ENCODE measurements at places on chromosomes 2 and 18. TPM values are rescaled to one million over a fixed set of nuclear protein-coding genes. Genes with fewer than 3 reads are reported as not detected.
A peak's percentile ranks its signal among the peaks of the same experiment; 100 is the strongest.

DNA sequence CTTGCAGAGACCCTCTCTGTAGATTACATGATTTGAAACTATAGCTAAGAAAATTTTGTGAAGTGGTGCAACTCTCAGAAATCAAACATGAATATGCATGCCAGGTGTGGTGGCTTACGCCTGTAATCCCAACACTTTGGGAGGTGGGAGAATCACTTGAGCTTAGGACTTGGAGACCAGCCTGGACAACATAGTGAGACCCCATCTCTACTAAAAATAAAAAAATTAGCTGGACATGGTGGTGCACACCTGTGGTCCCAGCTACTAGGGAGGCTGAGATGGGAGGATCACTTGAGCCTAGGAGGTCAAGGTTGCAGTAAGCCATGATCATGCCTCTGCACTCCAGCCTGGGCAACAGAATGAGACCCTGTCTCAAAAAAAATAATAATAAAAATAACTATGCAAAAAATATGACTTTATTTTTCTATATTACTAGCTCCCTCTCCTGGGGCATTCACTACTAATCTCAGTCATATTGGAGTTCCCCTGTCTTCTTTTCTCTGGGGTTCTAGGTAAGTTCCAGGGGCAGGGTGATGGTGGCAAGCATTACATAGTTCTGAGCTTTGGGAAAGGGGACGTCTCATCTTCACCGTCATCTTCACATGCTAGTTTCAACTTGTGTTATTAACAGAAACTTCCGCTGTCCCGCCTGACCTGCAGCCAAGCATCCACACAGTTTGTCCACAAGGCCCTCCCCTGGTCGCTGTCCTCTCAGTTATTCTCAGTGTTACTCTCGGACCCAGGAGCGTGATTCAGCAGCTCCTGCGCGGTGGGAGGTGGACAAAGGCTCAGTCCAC is 96.8 kb upstream of the MBOAT2 start:
- H3K27ac ChIP-seq = no peak overlapping the region
- H3K36me3 ChIP-seq = no peaks in the 10 kb centered on the region
- H3K4me1 ChIP-seq = no peaks in the 10 kb centered on the region
- DNase-seq = no peak

DNA sequence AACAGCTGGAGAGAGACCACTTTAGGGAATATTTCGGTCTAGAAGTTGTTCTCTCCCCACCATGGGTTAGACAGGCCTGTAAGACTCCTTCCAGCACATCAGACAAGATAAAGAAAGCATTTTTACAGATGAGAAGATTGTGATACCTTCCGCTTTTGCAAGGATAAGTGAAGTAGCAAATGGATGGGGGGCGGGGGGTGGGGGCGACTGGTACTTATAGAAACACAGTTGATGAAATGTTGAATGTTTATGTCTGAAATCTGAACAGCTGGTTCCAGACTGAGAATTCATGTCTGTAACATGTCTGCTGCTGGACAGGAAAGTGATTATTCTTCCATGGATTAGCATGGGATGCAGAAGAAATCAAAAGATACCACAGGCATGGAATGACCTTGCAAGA is 90.5 kb upstream of the FN1 start:
- H3K4me1 ChIP-seq = no peaks in the 10 kb centered on the region
- H3K27me3 ChIP-seq = peaks cover 4% of the 10 kb centered on the region
- no peak for DNase-seq
- H3K27ac ChIP-seq = no peak overlapping the region
- no peaks in the 10 kb centered on the region for H3K36me3 ChIP-seq

DNA sequence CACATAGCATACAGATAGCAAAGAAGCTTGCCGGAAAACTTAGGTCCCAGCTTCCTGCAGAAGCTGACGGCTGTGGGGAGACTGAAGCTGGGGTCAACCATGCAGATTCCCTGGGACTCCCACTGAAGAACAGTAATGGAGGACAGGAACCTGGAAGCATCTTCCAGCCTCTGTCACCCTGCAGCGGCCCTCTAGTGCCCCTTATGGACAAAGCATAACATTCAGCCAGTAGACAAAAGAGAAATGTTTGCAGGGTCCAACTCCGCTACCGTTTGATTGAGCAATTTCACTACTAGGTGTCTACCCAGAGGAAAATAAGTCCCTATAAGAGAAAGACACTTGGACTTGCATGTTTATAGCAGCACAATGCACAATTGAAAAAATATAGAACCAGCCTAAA is 460.6 kb downstream of the CNTNAP5 start:
- no peaks in the 10 kb centered on the region for H3K4me1 ChIP-seq
- no peaks in the 10 kb centered on the region for H3K36me3 ChIP-seq
- H3K27me3 ChIP-seq = no peaks in the 10 kb centered on the region
- H3K27ac ChIP-seq = no peak overlapping the region

DNA sequence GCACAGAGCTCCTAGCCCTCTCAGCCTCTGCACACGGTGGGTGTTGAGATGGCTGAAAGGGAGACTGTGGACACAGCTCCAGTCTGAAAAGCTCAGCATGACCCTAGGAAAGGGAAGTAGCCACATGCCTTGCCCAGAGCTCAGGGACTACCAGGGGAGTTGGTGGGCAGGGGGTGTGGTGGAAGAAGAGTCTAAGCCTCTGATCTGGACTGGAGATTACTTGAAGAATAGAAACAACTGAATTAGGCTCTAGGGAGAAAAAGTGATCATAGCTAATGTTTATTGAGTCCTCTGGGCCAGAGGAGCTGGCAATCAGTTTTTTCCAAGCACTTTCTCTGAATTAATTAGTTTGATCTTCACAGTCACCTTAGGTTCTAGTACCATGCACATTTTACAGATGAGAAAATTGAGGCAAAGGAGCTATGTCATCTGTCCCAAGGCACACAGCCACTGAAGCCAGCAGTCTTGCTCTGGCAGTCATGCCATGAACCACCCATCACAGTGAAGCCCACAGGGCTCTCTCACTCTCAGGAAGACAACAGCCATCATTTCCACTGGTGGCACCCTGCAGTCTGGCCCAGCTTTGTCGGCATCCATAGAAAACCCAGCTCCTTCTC is 10.3 kb downstream of the SDC1 start:
- no peak for DNase-seq
- no peaks in the 10 kb centered on the region for H3K36me3 ChIP-seq
- no peak overlapping the region for H3K4me3 ChIP-seq

DNA sequence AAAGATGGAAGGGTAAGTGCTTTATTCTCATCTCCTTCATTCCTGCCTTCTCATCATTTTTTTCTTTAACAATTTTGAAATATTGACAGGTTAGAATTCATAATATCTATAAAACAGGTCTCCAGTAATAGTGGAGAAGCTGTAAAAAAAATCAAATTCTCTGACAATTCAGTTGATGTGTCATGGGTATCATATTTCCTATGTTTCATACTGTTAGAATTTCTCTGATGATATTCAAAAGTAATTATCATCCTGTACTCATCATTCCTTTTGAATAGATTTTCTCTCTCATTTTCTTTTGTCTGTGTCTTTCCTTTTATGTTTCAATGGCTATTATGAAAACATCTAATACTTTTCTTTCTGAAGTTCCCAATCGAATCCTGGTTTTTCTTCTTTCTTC is 97.7 kb downstream of the CPS1 start:
- DNase-seq = no peak
- no peaks in the 10 kb centered on the region for H3K36me3 ChIP-seq
- H3K27me3 ChIP-seq = no peaks in the 10 kb centered on the region
- H3K27ac ChIP-seq = no peak overlapping the region

DNA sequence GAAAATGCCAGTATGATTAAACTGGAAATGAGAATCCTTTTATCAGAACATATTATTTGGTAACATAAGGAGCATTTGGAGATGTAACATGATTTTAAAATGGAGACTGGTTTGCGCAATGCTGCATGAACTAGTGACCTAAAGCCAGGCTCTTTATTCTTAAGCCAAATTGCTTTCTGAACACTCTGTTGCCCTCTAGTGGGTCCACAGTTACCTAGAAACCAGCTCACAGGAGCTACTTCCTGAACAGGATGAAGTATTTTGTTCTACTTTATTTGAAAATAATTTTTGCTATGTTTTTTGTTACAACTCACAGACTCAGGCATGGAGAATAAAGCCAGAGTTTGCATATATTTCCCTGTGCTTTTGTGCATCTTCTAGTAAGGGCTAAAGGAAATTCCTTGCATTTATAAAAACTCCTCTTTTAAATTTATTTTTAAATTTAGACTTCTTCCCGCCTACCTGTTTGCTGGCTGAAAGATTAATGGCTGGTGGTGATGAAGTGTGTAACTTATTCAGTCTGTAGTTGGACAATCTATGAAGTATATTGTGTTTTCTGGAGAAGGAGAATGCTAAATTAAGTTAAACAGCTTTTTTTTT is 146.7 kb downstream of the PARD3B start:
- H3K4me3 ChIP-seq = no peak overlapping the region
- no peaks in the 10 kb centered on the region for H3K36me3 ChIP-seq
- no peak overlapping the region for H3K27ac ChIP-seq
- H3K27me3 ChIP-seq = peaks cover 2% of the 10 kb centered on the region
- DNase-seq = peak; percentile 52

- H3K4me3 ChIP-seq = no peak overlapping the region
- no peaks in the 10 kb centered on the region for H3K27me3 ChIP-seq
- no peaks in the 10 kb centered on the region for H3K36me3 ChIP-seq
- H3K27ac ChIP-seq = no peak overlapping the region
- no peak for DNase-seq
- H3K4me1 ChIP-seq = no peaks in the 10 kb centered on the region
These were observed 182.7 kb downstream of the MC4R start for GRCh38 chr18:60189856-60190255.

DNA sequence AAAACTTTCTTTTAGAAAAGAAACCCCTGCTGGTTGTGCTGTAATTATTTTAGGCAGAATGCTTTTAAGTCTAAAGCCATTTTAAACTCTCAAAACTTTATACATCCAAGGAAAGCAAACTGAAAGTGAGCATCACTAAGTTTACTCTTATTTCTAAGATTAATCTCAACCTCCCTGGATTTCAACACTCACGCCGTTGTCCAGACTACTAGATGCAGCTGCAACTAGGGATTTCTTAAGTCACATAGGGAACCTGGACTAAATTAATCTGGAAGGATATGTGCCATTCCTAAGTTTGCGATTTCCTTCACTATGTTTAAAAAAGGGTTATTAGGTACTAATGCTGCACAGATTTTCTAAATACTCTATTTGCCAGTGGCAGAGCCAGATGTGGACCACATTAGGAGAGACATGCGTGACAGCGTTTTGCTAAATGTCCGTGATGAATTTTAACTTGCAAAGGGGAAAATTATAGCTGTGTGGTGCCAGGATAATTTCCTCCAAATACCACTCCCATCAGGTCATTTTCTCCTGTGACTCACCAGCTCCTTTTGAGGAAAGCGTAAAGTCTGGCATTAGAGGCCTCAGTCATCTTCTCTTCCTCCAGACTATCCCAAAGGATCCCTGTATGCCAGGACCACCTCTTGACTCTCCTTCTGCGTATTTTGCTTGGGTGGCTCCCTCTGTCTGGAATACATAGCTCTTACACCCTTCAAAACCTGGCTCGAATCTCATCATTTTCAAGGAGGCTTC is 143.7 kb downstream of the ATL2 start:
- H3K4me3 ChIP-seq = no peak overlapping the region
- DNase-seq = no peak
- H3K4me1 ChIP-seq = no peaks in the 10 kb centered on the region

DNA sequence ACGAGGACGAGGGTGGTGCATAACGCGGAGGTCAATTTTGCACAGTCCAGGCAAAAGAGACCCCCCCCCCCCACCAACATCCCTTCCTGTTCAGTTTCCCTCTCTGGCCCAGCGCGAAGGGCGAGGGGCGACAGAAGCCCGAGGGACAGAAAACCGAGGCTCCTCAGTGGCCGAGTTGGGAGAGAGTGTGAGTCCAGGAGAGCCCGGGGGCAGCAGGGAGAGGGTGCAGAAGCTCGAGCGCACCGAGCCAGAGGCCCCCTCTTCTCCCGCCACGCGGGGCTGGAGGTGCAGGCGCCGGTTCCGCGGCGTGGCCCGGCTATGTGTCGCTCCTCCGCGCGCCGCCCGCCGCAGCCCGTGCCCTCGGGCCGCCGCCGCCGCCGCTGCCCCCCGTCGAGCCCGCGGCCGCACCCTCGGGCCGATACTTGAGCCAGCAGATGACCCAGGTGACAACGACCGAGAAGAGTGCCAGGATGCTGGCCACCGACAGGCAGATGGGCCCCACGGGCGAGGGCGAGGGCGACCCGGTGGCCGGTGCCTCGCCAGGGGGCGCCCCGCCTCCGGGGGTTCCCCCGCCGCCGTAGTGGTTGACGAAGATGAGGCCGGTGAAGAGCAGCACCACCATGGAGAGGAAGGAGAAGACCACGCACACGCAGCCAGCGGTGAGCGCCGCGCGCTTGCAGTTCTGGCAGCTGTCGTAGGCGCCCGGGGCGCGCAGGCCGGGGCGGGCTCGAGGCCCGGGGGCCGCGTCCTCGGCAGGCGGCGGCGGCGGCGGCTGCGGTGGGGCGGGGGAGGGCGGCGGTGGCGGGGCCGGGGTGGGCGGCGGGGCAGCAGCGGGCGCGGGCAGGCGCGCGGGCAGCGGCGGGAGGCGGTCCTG is 20.2 kb upstream of the PAX3 start:
- DNase-seq = no peak
- peaks cover 9% of the 10 kb centered on the region for H3K4me1 ChIP-seq
- peak overlapping the region; percentile 69 for H3K4me3 ChIP-seq
- H3K36me3 ChIP-seq = no peaks in the 10 kb centered on the region
- no peak overlapping the region for H3K27ac ChIP-seq

DNA sequence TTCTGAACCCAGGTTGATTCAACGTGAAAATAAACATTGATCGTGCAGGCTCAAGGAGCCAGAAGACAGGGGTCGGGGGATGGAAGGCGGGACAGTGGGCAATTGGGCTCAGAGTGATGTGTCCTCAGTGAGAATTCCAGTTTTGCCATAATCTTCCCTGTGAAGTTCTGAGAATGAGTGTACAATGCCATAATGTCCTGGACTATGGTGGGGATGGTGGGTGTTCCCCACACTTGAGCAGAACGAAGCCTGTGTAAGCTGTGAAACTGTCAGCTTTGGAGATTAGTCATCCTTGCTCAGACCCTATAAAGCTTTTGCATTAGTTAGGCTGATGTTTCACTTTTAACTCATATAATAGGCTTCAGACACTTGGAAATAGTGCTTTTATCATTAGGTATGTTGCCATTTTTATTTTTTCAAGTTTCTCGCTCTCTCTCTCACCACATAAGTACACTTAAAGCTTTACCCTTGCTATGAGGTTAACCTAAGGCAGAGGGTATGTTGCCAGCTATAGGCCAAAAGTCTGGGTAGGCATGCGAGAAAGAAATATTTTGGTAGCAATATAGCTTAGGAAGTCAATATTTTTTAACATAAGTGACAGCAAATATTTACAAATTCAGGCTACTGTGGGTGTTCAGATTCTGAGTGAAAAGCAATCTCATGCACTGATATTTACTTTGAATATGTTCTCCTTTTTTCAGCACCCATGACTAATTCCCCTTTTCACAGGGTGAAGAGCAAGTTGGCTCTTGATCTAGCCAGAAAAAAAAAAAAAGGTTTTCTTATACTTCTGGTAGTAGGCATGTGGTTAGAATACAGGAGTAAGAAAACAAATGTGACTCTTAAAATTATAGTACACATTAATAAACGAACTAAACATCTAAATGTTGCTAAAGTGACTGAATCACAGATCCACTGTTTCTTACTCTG is 47.2 kb downstream of the CDC42EP3 start:
- H3K27ac ChIP-seq = peak overlapping the region; percentile 64
- peaks cover 14% of the 10 kb centered on the region for H3K36me3 ChIP-seq

The SPRED2 gene
- total RNA-seq = 12.7 TPM

The ERFE gene
- total RNA-seq = 0.37 TPM

The DSG1 gene
- total RNA-seq = not detected

The UGT1A9 gene
- total RNA-seq = not detected
